A549 treated with CpdA at 1 μM for 4 hours (cell line): ENCODE measurements at places on chromosomes 11 and 22. TPM values are rescaled to one million over a fixed set of nuclear protein-coding genes. Genes with fewer than 3 reads are reported as not detected.

The ZDHHC13 gene
- total RNA-seq = 16.3 to 18.3 TPM (median 17.4 TPM) in 5 replicates

The NTM gene
- total RNA-seq = not detected in 5 replicates

The STIM1 gene
- total RNA-seq = 23.0 to 27.0 TPM (median 25.3 TPM) in 5 replicates

The TMEM86A gene
- total RNA-seq = 0.31 to 0.64 TPM (median 0.58 TPM) in 5 replicates

The LDLRAD3 gene
- total RNA-seq = 19.3 to 22.6 TPM (median 21.7 TPM) in 5 replicates

The NXPE4 gene
- not detected in 5 replicates for total RNA-seq

The PIWIL4 gene
- 0.19 to 0.49 TPM (median 0.29 TPM) in 5 replicates for total RNA-seq

The TEX54 gene
- not detected in 5 replicates for total RNA-seq

The ADM2 gene
- total RNA-seq = 0.49 to 0.87 TPM (median 0.50 TPM) in 5 replicates

The MRGPRF gene
- total RNA-seq = 0.07 to 0.10 TPM (median 0.08 TPM) in 4 of 5 replicates, not detected in the other

The GSTT2 gene
- total RNA-seq = not detected in 5 replicates

The MOGAT2 gene
- total RNA-seq = not detected in 5 replicates

The HEPN1 gene
- total RNA-seq = not detected in 5 replicates

The RTN4R gene
- total RNA-seq = 6.1 to 10.9 TPM (median 8.8 TPM) in 5 replicates

The C11orf97 gene
- total RNA-seq = not detected in 5 replicates

The KCNQ1 gene
- total RNA-seq = 0.24 to 0.83 TPM (median 0.43 TPM) in 5 replicates

The MN1 gene
- total RNA-seq = 2.8 to 4.9 TPM (median 3.4 TPM) in 5 replicates

The MAPK12 gene
- total RNA-seq = 18.0 to 24.9 TPM (median 23.4 TPM) in 5 replicates

The OOSP4A gene
- total RNA-seq = not detected in 5 replicates

The MS4A4E gene
- not detected in 5 replicates for total RNA-seq

The OR51B5 gene
- total RNA-seq = 0.03 TPM in 1 of 5 replicates, not detected in the others

The CHEK1 gene
- total RNA-seq = 29.5 to 39.9 TPM (median 32.2 TPM) in 5 replicates

The PGM2L1 gene
- 7.8 to 13.6 TPM (median 13.0 TPM) in 5 replicates for total RNA-seq

The TPP1 gene
- total RNA-seq = 41.5 to 52.4 TPM (median 46.7 TPM) in 5 replicates

The CCDC81 gene
- total RNA-seq = 0.17 to 0.50 TPM (median 0.22 TPM) in 5 replicates

The ROM1 gene
- total RNA-seq = 2.2 to 4.7 TPM (median 4.0 TPM) in 5 replicates

The CASP5 gene
- total RNA-seq = not detected in 5 replicates

The CHRNA10 gene
- total RNA-seq = 0.52 to 1.5 TPM (median 1.1 TPM) in 5 replicates

The OR56A1 gene
- not detected in 5 replicates for total RNA-seq

The PGA5 gene
- total RNA-seq = not detected in 5 replicates
